ENCODE measurements at places on chromosomes 5 and 9.

DNA sequence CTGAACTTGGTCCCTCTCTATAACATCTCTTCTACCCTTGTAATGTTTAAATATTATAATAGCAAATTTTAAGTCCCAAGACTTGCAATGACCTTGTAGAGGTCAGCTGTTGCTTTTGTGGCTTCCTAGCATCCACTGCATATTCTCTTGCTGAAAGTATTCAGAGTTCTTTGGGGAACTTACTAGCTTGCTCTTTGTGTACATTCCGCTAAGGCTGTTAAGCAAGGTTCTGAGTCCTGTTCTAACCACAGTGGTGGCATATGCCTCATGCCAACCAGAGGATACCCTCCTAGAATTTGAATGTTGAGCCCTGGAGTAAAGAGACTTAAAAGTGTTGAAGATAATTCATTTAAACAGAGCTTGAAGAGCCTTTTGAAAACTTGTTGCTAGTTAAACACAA lies 570.9 kb downstream of the TLE1 start:
- no peak for DNase-seq

DNA sequence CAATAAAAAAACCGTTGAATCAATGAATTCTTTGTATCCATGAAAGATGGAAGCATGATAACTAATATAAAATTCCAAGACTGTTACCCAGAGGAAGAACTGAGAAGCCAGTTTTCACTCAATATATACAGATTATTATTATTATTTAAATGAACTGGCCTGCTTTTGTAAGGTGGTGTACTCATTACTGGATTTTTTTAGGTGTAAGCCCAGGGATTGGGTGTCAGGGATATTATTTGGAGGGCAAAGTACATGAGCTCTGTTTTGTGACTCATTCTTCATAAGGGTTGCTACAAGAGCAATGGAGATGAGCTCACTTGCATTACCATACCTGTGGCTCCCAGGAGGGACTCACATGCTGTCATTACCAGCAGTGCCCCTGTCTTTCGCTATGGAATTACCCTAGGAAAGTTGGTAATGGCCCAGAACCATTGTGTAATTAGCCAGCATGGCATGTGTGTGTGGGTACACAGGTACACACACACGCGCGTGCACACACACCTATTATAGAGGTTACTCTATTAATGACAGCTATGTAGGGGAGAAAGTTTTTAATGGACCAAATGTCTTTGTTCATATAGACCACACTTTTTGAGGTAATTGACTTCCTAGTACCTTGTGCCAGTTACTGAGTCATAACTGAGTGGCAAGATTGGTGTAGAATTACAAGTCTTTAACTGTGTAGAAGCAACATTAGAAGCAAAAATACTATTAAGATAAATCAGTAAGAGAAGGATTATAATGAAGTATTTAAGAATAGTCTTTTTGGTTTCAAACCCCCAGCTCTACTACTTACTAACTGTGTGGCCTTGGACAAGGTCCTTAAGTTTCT lies 143.4 kb downstream of the GDNF start:
- no peak for DNase-seq

DNA sequence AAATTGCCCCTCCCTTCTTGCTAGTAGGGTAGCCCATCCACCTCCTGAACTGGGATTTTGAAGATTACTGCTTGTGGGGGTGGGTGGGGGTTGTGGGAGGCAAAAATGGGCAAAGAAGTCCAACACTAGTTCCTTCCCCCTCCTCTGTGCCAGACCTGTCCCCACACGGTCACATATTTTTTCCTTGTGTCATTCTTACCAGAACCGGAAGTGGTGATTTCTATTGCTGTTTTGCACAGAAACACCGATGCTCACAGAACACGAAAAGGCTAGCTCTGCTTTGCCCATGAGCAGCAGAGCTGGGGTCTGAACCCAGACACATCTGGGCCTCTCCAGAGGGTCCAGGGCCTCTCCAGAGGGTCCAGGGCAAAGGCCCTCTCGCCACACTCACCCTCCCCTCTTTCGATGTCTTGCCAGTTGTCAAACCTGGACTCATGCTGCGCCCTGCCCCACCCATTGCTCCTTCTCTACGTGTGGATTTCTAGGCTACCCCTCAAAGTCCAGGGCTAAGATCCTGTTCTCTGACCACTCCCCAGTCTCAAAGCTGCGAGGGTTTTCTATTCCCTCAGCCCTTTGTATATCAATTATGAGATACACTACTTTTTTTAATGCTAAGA lies 264.4 kb upstream of the MSX2 start:
- no peak for DNase-seq

DNA sequence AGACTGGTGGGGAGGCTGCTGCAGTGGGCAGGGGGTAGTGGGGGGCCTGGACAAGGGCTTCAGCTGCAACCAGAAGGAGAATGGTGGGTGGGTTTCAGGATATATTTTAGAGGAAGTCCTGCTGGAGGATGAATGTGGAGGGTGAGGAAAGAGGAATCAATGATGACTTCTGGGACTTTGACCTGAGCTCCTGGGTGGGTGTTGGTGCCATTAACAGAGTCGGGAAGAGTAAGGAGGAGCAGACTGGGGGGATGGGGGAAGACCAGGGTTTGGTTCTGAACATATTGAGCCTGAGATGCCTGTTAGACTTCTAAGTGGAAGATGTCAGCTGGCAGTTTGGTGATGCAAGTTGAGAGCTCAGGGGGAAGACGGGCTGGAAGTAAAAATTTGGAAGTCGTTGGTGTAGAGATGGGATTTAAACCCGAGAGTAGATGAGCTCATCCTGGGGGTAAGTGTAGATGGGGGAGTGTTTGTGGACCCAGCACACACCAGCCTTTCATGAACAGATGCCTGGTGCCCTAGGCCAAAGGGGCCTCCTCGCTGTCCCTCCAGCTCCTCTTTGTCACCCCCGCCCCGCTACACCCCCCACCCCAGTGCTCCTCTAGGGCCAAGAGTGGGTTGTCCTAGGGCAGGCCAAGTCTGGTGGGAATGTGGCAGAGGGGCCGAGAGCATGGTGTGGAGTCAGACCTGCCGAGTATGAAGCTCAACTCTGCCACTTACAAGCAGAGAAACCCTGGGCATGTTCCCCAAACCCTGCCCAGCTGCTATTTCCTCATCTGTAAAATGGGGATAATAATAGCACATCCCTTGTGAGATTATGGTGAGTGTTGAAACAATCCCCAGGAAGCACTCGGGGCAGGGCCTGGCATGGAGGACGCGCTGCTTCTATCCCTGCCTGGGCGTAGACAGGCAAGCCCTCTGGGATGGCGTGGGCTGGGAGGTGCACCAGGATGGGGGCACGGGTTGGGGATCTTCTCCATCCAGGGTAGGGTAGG lies 4.0 kb downstream of the DNM1 start:
- DNase-seq = no peak

DNA sequence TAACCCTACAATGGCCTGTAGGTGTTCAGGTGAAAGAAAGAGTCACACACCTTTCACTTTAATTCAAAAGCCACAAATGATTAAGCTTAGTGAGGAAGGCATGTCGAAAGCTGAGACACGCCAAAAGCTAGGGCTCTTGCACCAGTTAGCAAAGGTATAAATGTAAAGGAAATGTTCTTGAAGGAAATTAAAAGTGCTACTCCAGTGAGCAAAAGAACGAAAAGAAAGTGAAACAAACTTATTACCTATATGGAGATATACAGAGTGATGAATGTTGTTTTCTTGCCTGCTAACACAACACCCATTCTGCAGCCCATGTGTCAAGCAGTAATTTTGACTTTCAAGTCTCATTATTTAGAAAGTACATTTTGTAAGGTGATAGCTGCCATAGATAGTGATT lies 254.2 kb upstream of the SLC24A2 start:
- DNase-seq = no peak

- DNase-seq = no peak
Observed at GRCh38 chr5:15376803-15377202, 123.2 kb upstream of the FBXL7 start.

DNA sequence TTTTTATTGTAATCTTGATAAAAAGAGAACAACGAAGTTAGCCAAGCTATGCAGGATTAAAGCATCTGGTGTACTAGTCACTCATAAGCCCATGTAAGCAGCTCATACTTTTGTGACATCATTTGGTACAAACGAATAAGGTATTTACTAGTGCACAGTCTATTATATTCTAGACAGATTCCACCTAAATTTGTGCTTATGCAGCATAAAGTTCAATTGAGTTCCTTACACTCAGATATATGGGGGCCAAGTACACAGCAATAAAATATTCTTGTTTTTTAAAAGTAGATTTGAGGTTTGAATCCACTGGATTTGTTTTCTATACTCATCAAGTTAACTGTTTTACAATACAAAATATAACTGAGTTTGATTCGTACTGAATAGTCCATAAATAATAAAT lies 1621.2 kb downstream of the MAT2B start:
- no peak for DNase-seq

- DNase-seq = no peak
Observed at GRCh38 chr5:25909163-25909562, 1129.2 kb downstream of the CDH9 start.

DNA sequence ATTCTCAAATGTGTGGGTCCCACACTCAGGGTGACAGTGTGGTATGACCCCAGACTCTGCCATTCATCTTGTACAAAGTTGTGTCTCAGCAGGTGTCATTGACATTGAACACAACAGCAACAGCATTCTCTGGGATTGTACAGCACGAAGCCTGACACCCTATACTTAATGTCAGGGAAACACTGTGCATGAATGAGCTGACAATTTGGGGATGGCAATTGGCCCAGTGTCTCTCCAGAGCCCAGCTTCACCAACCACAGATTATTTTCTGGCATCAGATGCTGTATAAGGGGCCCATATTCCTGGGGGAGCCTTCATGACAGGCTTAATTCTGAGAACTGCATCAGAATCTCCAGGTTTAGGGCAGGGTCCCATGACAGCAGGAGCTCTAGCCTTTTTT lies 143.2 kb downstream of the GCNT1 start:
- no peak for DNase-seq

- no peak for DNase-seq
Observed at GRCh38 chr9:118991366-118992285, 377.6 kb downstream of the BRINP1 start.

DNA sequence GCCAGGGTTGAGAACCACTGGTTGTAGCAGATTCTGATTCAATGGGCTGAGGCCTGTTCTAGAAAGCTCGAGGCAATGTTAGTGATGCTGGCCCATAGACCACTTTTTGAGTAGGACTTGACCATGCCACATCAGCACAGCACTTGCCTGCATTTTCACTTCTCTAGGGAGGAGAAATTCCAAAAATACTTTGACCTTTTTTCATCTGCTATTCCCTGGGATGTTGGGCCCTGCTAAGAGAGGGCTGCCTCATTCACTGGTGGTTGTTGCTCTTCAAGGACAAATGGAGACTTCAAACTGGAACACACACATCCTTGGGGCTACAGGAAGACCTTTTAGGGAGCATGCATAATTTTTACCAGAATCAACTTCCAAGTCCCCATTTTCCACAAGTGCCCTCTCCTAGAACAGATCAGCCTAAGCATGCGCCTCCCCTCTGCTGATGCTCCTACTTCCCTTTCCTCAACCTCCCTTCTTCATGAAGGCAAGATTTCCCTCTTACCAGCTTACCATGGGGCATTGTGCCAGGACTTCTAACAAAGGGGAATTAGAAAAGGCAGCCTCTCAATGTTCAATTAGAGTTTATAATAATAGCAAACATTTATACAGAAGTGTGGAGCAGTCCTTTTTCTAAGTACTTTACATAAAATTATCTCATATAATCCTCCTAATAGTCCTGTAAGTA lies 12.7 kb upstream of the TGFBI start:
- DNase-seq = no peak

- no peak for DNase-seq
Observed at GRCh38 chr5:4313138-4313537, 717.5 kb downstream of the IRX1 start.

DNA sequence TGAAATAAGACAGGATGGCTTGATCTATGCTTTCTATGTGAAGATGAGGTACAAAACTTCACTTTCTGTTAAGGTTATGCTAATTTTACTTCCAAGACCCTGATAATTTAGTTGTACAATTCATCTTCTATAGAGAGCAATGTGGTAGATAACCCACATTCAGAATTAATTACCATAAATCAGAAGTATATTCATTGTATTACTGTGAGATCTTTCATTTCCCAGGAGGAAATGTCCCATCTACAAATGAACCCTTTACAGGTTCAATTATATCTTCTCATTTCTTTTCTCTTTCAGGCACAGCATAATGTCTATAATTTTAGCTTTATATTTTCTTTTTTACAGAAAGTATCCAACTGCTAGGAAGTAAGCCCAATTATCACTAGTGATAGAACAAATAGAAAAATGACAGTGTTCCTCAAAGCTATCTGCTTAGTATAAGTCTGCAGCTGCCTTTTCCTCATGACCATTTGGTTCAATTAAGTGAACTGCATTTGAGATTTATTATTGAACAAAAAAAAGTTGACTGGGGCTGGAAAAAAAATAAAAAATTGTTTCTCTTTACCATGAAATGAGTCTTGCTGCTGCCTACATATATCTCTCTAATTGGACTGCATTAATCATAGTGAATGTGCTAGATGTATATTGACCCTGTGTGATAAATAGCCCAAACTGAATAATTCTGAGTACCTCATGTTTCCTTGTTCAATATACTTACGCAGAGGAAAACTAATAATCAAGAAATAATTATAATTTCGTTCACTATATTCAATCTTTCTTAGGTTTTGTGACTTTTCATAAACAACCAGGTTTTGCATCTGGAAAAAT lies 1329.4 kb downstream of the PTPRD start:
- DNase-seq = no peak

DNA sequence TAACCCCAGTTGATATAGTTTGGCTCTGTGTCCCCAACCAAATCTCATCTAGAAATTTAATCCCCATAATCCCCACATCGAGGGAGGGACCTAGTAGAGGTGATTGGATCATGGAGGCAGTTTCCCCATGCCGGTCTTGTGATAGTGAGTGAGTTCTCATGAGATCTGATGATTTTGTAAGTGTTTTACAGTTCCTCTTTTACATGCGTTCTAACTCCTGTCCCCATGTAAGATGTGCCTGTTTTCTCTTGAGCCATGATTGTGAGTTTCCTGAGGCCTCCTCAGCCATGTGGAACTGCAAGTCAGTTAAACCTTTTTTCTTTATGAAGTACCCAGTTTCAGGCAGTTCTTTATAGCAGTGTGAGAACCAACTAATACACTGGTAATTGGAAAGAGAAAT lies 73.6 kb downstream of the CDH12 start:
- no peak for DNase-seq

DNA sequence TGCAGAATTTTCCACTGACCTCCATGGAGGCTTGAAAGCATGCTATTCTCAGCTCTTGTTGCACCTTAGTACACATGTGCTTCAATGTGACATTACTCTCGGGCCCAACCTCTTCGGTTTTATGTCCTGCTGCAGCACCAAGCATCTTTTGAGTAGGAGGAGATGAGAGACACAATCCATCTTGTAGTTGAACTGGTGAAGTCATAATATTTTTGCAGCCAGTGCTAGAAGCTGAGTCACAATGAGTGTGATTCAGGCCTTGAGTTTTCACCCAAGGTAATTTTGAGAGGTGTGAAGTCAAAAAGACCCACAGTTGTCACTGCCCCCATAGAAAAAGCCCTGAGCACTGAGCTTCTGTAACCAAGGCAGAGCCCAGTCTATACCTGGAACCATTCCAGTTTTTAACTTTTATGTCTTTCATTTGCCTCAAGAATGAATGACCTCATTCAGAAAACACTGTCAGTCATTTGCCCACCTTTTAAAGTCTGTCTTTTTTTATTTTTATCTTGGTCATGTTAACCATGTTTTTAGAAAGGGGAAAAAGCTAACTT lies 117.7 kb downstream of the ZNF462 start:
- no peak for DNase-seq
